ENCODE measurements at places on chromosomes 3 and 15.

DNA sequence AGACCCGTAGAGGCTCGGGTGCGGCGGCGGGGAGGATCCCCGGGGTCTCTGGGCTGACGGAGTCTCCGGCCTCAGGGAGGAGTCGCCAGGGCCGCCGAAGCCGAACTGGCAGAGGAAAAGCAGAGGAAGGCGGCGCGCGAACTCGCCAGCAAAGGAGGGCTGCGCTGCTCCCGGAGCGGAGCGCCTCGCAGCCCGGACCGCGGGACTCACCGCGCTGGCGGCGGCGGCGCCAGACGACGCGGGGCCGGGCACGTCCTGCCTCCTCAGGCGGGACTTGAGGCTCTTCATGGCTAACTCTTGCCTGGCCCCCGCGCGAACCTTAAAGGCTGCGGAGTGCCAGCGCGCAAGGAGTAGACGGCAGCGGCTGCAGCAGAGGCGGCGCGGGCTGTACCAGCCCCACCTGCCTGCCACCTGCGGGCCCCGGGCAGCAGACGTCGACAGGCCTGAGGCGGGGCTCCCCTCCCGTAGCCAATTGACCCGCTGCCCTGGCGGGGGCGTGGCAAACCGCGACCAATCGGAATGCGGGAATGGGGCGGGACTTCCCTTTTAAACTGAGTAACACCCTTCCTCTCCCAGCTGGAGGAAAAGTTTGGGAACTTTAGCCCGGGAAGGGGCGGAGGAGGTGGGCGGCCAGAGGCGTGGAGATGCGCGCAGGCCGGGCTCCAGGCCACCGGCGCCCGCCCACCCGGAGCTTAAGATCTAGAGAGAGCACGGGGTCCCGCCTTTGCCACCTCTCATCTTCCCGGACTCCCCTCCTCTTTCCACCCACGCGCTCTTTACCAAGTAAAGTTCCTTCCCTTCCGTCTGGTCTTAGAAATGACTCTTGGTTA lies at the start of gene UACA:
UACA (minus strand) TSS at position 439 of the 830 bp plus-strand sequence; CDS start at position 288, 151 bp downstream.
- peak; percentile 60 for DNase-seq

DNA sequence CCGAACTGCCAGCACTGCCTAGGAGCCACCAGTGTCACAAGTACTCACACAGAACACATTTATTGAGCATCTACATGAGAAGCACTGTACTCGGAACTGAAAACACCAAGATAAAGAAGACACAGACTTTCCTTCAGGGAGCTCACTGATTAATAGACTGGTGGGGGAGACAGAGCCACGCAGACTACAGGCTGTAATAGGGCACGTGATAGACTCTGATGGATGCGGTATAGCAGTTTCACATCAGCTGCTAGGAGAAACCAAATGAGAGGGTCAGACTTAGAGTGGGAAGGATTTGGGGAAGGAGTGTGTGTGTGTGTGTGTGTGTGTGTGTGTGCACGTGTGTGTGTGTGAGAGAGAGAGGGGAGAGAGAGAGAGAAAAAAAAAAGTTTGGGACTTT lies 12.1 kb downstream of the EPHB1 start:
- DNase-seq: no peak

- no peak for DNase-seq
These were observed 140.4 kb upstream of the CGNL1 start for GRCh38 chr15:57235873-57236272.

DNA sequence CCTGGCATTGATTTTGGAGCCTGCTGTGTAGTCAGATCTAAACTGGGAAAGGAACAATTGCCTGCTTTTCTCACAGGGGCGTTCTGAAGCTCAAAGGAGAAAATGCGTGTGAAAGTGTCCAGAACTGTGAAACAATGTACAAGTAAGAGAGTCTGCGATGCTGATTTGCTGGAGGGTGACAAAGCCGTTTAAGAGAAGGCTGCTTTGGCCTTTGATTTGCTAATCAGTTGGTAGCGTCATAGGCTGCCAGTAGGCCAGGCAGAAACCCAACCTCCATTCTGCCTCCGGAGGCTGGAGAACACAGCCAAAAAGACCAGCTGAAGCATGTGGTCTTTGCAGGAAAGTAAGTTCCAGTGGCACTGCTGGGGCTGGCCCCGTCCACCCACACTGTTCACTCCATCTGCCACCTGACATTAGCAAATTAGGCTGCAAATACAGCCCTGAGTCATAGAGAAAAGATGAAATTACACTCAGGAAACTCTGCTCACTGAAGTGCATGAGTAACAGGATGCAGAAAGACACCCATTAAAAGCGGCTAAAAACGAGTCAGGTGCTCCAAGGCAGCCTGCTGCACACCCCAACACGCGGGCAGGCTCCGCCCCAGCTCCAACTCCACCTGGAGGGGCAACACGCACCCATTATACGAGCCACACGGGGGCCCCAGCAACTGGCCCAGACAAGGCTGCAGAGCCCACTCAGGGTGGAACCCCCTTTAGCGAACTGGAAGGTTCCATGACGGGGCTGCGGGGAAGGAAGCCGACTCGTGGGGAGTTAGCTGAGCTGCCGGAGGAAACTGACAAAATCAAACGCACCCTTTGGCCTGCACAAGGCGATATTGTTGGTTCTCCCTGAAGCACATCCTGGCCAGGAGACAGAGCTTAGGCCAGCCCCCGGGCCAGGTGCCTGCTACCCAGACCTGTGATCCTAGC lies 31.6 kb downstream of the ZDHHC19 start:
- DNase-seq: peak; percentile 98

- no peak for DNase-seq
These were observed 1.3 kb upstream of the MESD start for GRCh38 chr15:80990955-80991354.

GRCh38 chr15:40111888-40112287 lies 3.2 kb upstream of the BMF start:
- DNase-seq: no peak

DNA sequence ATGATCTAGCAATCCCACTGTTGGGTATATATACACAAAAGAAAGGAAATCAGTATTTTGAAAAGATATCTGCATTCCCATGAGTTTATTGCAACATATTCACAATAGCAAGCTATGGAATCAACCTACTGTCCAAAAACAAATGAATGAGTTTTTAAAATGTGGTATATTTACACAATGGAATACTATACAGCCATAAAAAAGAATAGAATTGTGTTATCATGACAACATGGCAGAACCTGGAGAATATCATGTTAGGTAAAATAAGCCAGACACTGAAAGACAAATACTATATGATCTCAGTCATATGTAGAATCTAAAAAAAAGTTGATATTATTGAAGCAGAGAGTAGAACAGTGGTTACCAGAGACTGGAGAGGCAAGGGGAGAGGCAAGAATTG lies 732.6 kb downstream of the MCTP2 start:
- DNase-seq: no peak

DNA sequence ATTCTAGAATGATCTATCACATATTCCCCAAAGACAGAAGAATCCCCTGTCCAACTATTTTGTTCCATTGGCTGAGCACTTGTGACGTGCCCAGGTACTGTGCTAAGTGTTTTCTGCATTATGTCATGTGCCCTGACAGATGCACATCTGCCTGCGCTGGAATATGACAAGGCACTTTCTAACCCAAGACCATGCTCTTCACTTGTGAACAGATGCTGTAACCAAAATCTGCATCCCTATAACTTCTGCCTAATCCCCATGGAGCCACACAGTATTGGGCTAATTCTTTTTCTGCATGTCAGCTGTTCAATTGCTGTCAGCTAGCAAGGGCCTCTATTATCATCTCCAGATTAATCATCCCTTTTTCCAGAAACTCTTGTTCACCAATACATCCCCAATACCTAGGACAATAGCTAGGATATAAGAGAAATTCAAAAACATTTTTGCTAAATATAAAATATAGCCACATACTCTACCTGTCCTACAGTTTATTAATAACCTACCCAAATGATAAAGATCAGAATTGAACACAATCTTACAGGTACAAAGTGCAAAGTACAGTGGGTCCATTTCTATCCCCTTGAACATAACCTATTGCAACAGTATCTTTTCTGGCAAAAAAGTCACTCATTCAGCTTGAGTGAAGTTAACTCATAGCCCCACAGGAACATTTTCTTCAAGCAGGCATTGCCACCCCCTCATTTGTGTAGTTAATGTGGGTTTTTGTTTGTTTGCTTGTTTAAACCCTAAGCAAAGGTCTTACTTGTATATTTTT lies 109.4 kb upstream of the LRRN1 start:
- DNase-seq: no peak

DNA sequence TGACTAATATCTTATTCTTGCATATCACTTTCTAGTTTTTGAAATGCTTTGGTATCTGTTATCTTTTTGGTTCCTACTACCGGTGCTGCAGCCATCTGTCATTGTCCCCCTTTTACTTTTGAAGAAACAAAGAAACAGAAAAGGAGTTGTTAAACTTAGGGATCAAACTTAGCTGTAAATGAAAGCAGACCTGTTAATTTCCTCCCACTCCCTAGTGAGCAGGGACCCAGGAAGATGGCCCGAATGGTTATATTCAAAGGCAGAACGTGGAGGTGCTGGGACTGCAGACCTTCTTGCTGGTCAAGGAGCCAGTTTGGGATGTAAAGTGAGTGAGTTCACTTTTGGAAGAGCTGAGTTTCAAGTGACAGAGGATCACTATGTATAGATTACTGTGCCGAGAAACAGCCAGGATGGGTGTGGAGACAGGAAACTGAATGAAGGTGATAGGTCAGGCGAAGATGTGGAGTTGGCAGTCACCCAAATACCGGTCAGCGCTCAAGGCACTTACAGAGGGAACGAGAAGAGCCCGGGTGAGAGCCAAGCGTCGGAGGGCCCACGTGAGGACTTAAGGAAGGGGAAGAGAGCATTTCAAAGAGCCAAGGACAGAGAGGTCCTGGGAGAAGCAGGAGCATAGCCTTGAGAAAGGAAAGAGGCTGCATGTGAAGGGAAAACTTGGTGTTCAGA lies 20.1 kb downstream of the KBTBD8 start:
- no peak for DNase-seq

GRCh38 chr3:50124800-50125178 lies 30.3 kb upstream of the SEMA3F start:
- DNase-seq: no peak

- DNase-seq: peak; percentile 68
These were observed 103.7 kb downstream of the MYH15 start for GRCh38 chr3:108406661-108407206.

Data from GM12878 (cell line).